ENCODE measurements at places on chromosomes 7 and 10.

GRCh38 chr7:67462781-67463191, 466.2 kb downstream of the TYW1 start:
- no peak for DNase-seq

DNA sequence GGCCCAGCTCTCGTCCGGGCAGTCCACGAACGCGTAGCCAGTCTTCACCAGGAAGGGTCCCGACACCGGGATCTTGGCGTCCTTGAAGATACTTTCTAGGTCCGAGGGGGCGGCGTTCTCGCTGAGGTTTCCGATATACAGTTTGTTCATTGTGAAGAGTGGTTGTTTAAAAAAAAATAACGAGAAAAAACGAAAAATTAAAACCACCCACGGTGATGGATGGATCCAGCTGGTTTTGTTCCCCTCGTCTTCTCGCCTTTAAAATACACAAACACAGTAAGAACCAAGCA, 385 bp downstream of the IGF2BP3 start:
- DNase-seq: no peak

GRCh38 chr7:117777335-117778142, 95.7 kb downstream of the CTTNBP2 start:
- no peak for DNase-seq

- peak; percentile 38 for DNase-seq
Measured at GRCh38 chr10:3749600-3749999, 35.4 kb downstream of the KLF6 start.

DNA sequence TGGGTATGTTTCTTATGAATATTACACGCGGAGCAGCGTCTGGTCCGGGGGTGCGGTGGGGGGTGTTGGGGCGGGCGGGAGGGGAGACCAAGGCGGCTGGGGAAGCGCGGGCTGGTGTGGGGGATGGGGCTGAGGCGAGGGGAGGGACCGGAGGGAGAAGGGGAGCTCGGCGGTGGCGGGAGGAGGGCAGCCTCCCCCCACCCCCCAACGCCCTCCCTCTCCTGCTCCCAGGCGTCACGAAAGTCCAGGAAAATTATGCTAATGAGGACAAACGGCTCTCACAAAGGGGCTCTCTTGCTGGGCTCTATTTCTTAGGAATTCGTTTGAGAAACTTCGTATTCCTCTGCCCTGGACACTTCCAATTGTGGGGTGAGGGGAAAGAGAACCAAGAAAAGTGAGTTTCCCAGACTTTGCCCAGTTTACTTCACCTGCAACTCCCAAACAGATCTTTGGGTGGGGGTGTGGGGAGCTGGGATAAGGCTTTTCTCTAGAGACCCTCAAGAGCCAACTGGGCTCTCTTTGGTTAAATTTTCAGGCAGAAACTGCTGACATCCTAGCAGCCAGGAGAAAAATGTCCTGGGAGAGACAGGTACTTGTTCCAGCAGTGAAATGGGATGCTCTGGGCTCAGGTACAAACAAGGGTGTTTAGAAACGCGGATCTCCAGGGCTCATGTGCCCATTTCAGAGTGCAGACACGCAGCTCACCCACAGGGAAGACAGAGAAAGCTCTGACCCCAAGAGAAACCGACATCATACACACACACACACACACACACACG, 11.7 kb upstream of the HOXA2 start:
- DNase-seq: no peak

DNA sequence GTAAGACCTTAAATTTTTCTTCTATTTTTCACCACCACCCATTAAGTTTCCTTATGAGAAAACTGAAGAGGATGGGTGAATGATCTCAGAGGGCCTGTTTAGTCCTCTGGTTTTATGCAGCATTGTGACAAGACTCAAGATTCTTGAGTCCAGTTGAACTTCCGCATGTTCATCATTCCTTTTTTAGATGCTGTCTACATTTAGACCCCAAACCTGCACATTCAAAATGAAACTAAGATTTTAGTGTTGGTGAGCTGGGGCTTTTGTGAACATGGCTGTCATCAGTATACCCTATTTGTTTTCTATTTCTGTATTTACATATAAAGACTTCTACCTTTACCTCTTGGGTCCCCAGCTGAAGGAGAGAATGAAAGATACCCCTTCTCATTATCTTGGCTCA, 31.1 kb downstream of the NET1 start:
- no peak for DNase-seq

- DNase-seq: peak; percentile 81
Measured at GRCh38 chr7:30412782-30413504, 65.6 kb downstream of the NOD1 start.

DNA sequence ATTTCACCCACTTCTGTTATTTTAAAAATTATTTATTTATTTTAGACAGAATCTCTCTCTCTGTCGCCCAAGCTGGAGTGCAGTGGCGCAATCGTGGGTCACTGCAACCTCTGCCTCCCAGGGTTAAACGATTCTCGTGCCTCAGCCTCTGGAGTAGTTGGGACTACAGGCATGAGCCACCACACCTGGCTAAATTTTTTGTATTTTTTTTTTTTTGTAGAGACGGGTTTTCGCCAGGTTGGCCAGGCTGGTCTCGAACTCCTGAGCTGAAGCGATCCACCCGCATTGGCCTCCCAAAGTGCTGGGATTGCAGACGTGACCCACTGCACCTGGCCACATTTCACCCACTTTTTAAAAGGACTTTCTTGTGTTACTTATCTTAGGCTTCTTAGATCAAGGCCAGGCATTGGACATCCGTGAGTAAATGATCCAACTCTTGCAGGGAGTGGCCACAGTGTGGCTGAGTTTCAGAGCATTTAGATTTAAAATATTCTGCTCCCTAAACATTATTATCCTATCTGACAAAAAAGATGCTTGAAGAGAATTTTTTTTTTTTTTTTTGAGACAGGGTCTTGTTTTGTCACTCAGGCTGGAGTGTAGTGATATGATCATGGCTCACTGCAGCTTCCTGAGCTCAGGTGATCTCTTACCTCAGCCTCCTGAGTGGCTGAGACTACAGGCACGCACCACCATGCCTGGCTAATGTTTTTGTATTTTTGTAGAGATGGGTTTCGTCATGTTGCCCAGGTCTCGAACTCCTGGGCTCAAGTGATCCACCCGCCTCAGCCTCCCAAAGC, 14.4 kb downstream of the SNX10 start:
- no peak for DNase-seq

DNA sequence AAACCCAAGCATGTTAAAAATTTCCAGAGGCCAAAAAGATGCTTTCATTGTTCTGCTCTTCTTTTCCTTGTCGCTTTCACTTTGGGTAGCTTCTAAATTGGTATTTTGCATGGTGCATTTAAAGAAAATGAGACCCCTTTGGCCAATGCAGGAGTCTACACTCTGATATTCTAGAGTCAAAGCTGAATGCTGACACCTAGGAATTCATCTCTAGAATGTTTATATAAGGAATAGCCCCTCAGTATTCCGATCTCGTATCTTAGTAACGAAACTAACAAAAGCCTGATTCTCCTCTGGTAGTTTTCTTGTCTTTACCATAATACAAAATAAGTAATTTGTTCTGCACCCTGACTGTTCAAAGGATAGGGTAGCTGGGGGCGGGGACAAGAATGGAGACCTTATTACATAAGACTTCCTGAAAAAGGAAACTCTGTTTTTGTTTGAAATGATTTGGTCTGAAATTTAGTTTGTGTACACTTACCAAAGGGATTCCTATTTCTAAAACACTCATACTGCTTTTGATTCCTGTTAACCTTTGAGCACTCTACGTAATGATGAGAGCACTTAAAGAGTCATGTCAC, 17.1 kb downstream of the IKZF1 start:
- DNase-seq: no peak

DNA sequence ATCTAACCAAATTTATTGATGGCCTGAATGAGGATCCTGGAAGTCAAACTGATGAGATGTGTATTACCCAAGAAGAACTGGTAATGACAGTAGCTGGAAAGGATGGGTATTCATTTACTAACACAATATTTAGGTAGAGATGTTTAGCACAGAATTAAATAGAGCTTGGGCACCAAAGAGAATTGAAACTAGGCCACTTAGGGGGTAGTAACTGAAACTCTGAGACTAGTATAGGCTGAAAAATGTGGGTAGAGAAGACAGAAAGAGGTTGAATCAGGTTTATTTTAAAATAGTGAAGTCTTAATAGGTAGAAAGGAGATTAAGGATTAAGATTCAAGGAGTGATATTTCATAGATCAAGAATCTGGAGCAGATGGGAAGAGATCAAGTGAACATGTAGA, 155.8 kb downstream of the MLLT10 start:
- no peak for DNase-seq

DNA sequence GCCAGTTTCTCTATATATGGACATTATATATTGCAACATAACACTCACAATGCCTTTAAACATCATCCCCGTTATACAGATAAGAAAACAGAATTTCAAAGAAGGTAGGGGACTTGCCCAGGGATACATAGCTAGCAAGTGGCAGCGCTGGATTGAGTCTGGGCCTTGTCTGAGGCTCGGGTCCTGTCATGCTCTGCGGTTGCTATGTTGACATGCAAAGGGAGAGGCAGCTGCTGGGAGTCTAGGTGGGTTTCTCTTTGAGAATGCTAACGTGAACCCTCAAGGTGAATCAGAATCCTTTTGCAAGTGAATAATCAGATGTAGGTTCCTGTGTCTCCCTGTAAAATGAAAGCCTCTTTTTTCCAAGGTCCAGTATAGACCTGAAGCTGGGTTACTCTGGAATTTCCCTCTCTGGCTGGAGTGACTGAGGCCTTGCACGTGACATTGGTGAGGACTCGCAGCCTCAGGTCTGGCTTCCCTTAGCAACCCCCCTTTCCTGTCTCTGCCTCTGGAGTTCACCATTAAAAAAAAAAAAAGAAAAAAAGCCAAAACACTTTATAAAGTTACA, 38.9 kb downstream of the TCF7L2 start:
- no peak for DNase-seq

DNA sequence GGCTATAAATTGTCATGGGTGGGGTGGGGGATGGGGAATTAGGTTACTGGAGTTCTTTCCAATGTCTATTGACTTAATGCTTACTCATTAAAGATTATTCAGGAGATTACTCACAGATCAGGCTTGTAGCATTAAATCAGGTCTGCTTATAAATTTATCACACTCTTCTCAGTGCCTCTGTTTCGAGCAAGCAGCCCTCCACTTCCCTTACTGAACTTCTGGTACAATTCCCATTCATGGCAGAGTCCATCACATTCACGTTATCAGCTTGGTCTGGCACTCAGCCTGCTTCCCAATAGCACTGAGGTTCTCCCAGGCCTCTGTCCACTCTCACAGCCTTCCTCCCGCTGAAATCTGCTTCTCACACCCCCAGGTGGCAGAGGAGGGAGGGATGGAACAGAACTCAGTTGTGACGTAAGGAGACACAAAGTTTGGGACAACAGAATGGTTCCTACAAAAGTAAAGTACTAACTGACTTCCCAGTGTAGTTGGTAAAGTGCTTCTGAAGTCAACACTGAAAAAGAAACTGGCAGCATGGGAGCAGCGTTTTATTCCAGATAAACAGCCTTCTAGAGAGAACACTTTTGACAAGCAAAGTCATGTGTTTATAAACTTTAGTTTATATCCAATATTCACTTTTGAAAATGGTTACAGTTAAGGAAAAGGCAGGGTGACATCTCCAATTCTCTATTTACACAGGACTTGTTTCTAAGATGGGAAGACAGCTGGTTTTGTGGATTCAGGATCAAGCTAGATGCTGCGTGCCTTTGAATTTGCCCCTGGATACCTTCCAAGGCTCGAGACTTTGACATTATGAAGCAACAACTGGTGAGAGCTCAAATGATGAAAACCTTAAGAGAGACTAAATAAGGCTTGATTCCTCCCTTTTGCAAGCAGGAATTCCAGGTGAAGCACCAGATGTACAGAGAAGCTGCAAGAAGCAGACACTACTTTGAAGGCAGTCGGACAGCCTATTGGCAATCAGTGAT, 81.4 kb downstream of the ATXN7L1 start:
- DNase-seq: no peak

DNA sequence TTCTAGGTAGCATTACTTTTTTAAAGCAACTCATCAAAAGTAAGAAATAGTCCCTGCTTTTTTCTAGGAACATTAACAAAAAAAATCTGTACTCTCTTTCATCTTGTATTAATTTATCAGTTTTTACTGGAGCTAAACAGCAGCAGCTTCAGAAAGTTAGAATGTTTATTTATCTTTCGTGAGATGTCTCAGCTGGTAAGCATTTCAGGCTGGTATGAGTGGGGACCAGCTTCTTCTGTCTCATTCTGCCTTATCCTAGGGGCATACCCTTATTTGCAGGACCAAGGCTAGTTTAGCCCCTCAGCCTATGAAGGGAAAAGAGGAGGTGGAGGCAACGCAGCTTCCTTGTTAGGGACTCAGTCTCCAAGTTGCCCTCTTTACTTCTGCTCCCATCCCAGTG, 35.1 kb downstream of the LANCL2 start:
- DNase-seq: no peak

DNA sequence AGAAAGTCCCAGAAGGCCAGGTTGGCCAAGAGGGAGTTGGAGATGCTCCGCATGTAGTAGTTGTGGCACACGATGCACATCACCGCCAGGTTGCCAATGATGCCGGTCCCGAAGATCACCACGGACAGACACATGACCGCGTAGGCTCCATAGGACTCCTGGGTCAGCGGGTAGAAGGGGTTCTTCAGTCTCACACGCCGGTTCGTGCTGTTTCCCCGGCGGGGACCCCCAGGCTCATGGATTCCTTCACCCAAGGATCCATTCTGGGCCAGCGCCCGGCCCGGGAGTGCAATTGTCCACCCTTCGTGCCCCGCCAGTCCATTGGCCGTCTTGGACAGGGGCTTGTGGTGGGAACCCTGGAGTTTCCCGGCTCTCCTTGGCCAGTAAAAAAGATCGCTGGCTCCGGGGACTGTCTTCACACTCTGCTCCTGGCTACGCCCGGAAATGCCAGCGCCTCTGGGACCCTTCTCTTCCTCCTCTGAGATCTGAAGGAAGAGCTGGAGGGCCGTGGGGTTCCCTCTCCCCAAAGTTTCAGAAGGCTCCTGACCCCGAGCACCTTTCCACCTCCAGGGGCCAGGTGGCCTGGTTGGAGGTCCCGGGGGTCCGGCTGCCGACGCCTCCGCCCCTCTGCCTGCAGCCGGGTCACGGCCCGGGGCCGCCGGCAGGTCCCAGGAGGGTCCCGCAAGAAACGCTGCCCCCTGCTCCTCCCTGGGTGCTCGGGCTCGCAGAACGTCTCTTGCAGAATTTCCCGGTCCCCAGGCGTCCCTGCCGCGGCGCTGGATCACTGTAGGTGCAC, 1.3 kb downstream of the GPR37 start:
- no peak for DNase-seq

DNA sequence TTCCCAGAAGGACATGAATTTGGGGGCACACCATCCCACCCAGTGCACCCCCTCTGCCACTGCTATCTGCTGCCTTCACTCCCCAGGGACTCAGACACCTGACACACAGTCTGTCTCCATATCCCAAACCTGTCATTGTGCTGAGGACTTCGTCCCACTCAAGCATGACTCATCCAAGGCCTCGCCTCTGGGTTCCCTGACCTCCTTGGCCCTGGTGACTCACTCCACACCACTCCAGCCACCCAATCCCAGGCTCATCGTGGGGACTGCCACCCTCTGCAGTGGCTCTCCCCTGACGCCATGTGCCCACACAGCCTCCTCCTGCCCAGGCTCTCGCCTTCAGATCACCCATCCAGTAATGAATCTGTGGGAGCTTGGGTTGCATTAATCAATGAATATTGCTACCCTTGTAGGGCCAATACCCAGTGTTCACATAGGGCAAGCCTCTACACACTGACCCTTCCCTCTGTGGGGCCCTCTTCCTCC, 6.6 kb upstream of the INSIG1 start:
- DNase-seq: peak; percentile 69
